ENCODE measurements at places on chromosomes 2 and 18.

GRCh38 chr2:204945376-204945775 is 400.1 kb downstream of the PARD3B start:
- DNase-seq = no peak

DNA sequence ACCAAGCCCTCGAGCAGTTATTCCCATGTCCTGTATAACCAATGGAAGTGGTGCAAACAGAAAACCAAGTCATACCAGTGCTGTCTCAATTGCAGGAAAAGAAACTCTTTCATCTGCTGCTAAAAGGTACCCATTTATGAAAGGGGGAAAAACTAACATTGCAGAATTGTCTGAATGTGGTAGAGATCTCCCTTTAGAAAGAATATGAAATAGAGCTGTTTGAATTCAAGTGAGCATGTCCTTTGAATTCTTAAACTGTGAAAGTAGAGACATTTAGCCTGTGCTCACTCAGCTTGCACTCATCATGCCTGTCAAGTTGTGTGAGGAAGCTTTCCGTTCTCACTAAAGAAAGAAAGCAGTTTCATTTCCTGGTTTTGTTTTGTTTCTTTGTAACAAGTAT is 87.4 kb downstream of the EML4 start:
- DNase-seq = peak; percentile 38

DNA sequence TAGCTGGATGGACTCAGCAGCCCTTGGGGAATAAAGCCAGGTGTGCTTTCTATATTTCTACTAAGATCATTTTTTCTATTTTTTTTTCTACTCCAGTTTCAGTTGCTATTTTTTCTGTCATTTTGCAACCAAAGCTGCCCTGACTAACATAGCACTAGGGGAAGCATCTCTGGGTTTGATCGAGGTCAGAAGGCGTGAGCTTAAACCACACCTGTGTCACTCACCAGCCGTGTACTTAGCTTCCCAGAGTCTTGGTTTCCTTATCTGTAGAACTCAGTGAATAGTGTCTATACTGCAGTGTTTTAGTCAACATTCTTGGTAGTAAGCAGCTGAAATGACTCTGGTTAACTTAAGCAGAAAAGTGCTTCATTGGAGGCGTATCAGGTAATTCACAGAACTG is 489.6 kb upstream of the SPRED2 start:
- DNase-seq = no peak

DNA sequence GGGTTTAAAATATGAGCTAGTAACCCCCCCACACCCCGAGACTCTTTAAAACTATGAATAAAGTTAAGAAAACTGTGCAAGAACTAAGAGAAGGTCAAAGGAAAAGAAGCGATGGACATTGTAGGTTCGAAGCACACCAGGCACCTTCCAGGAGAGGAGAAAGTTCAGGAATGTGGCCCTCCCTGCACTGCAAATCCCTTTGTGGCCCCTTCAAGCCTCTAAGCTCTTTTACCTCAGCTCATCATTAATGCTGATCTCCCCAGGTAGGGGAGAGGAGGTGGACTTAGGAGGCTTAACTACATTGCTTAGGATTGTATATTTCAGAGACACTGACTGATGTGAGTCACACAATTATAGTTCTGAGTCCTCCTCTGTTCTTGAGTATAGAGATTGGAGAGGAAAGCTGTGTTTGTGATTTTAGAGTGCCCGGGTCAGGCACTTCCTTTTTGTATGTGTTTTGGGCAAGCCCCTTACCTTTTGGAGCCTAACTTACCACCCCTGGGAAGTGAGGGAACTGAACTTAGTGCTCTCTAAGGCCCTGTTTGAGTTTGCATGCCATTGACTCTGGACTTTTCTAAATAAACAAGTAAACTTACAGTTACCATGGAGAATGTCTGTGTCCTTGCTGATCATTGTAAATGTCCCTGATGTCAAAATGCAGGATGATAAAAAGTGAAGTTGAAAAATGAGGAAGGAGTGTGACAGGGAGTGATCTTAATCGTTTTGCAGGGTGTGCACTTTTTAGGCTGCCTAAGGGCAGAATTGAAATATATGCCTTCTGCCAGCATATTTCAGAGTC is 140.8 kb upstream of the ZEB2 start:
- DNase-seq = peak; percentile 66

- DNase-seq = no peak
These were observed 10.7 kb downstream of the RAMP1 start for GRCh38 chr2:237870126-237870525.

GRCh38 chr2:72543497-72544216 is 282.2 kb downstream of the EXOC6B start:
- DNase-seq = no peak

GRCh38 chr2:204274991-204275390 is 270.3 kb upstream of the PARD3B start:
- DNase-seq = peak; percentile 98

DNA sequence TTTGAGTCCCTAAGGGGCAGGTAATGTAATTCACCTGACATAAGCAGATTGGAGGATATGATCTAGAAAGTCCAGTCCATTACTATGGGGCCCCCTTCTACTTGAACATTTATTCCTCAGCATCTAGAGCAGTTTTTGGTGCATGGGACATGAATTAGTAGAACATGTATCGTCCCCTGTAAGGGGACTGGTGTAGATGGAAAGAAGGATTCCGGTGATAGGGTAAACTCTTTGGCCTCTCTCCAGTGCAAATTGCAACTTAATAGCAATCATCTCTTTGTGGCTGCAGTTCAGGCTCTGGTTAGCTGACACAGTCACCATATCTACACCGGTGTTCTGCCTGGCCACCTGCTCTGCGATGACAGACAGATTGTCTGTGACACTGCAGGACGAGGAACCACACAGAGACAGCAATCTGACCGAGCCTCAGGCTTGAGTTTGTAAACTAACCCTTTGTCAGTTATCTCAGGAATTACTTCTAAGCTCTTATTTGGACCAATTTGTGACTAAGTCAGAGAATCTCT is 6.4 kb upstream of the SLC8A1 start:
- DNase-seq = no peak

DNA sequence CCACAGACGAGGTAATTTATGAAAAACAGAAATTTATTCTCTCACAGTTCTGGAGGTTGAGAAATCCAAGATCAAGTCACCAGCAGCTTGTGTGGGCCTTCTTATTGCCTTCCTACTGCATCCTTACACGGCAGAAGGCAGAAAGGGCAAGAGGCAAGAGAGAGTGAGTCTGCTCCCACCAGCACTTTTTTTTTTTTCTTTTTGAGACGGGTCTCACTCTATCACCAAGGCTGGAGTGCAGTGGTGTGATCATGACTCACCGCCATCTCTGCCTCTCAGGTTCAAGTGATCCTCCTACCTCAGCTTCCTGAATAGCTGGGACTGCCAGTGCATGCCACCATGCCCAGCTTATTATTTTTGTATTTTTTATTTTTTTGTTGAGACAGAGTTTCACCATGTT is 78.5 kb upstream of the HK2 start:
- no peak for DNase-seq

GRCh38 chr18:48072428-48073204 is 142.2 kb upstream of the SMAD2 start:
- DNase-seq = no peak

GRCh38 chr2:196466581-196466980 is 172.9 kb upstream of the CCDC150 start:
- no peak for DNase-seq

- DNase-seq = peak; percentile 29
These were observed 197.6 kb downstream of the LDLRAD4 start for GRCh38 chr18:13416208-13416607.

GRCh38 chr2:176562359-176563078 is 293.3 kb downstream of the MTX2 start:
- DNase-seq = no peak

DNA sequence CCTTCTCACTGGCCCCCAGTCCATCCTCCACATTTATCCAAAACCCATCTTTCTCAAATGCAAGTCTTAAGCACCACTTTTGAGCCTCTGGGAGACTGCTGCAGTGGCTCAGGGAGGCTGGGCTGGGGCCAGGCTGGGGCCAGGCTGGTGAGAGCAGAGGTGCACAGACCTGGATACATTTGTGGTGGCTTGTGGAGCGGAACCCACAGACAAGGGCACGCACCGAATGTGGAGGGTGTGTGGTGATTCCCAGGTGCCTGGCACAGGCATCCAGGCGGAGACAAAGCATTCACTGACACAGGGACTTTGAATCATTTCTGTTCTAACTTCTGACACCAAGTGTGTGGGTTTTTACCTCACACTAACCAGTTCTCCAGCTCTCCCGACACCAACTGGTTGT is 42.2 kb upstream of the MGAT4A start:
- no peak for DNase-seq

GRCh38 chr2:200242570-200242969 is 63.9 kb upstream of the SPATS2L start:
- DNase-seq = no peak

GRCh38 chr2:128305555-128306080 is 13.1 kb downstream of the HS6ST1 start:
- DNase-seq = no peak

DNA sequence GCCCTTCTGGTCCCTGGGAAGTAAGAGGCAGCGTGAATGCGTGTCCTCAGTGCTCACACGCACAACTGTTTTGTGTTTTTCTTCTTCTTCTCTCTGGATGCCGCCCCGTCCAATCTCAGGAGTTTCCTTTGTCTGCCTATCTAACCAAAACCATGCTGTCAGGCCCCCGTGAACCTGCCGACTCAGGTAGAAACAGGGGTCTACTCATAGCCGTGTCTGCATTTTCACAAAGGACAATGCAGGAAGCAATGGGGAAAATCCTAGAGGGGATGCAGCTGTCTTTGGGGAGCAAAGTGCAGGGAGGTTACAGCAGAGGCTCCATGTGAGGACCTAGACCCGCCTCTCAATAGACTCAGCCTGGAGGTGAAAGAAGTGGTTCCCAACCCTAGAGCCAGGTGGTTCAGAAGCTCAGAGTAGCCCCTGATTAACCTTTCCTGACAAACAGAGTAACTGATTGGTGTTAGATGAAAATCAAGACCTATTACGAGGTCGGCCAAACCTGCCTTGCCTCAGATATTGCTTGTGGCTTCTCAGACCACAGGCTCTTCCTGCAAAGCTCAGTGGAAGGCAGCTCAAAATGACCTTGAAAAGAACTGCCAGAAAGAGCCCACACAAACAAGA is 49.3 kb downstream of the CD226 start:
- DNase-seq = no peak

DNA sequence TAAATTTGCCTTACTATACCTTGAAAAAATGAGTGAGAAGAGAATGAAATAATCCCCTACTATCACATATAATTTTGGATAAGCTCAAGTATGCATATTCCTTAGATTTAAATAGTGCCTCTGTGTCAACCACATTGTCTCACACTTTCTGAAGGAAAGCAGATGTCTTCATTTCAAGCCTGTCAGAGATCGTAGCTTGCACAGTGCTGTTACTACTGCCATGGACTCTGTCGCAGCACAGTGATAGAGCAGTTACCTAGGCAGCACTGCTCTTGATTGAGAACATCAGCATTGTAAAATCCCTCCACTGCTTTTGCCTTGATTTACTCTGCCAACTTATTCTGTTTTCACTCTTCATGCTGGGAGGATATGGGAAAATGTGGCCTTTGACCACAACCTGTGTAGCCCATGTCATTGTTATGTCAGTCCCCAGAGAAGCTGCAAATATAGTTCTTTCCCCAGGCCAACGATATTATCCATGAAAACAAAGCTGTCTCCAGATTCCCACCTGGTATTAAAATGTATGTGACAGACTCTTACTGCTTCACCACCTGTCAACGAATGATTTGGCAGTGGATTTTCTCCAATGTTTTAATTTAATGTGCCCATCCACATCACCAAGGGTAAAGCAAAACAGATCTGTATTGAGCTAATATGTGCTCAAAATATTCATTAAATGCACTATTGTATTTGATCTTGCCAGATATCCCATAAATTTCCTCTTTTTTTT is 675.7 kb downstream of the METTL4 start:
- no peak for DNase-seq

- DNase-seq = no peak
These were observed 38.0 kb downstream of the RHBDD1 start for GRCh38 chr2:226873826-226874225.

GRCh38 chr2:11498543-11499034 is 32.6 kb upstream of the E2F6 start:
- peak; percentile 89 for DNase-seq

DNA sequence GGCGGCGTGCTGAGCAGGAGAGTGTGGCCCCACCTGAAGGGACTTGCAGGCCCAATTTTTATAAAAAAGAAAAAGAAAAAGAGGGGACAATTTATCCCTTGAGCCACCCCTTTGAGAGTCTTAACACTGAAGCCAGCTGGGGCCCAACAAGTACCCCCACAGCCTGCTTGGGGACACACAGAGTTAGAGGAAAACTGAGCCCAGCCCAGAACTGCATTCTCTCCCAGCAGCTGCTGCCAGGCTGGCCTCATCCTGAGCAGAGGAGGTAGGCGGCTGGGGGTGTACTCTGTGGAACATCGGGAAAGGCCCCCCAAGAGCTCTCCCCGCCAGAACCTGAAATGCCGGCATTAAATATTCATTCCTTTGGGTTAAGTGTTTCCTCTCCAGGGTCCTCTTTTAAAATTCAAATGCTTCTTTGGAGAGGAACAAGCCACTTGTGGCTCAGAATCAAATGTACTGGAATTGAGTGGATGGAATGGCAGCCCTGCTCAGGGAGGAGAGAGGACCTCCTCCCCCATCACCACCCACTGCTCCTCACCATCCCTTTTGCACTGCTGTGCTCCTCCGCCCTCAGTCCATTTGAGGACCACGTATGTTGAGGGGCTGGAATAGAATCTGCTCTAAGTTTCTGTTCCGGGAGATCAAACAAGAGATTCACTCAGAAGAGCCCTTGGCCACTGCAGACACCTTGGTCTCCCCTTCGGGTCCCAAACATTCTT is 45.6 kb downstream of the C1QL2 start:
- no peak for DNase-seq

DNA sequence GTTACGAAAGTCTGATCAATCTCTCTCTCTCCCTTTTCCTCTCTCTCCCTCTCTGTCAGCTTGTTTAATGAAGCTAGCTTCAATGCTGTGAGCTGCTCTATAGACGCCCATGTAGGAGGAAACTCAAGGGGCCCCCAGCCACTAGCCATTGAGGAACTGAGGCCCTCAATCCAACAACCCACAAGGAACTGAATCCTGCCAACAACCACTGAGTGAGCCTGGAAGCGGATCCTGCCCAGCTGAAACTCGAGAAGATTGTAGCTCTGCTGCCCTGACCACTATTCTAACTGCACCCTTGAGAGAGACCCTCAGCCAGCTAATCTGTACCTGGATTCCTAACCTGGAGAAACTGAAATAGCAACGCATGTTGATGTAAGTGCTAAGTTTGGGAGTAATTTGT is 129.2 kb downstream of the BCL11A start:
- DNase-seq = peak; percentile 34

- DNase-seq = no peak
These were observed 146.4 kb downstream of the MYT1L start for GRCh38 chr2:2184549-2185249.

Measured in pons (tissue), 1 donor.